ENCODE measurements at places on chromosomes 7 and 10.

DNA sequence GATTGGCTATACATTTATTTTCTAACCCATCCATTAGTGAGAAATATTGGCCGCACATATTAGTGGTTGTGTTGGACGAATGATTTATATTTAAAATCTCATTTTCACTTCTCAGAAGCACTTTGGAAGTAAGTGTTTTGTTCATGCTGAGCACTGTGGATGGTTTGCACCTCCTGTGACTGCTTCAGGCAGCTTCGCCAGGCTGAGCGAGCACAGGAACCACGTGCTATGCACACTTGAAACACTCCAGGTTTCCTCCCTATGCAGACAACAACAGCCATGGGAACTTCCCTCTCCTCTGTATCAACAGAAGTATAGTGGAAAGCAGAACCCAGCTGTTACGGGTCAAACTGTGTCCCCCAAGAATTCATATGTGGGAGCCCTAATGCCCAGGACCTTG is 67.3 kb upstream of the WDR11 start:
- no peak for DNase-seq

DNA sequence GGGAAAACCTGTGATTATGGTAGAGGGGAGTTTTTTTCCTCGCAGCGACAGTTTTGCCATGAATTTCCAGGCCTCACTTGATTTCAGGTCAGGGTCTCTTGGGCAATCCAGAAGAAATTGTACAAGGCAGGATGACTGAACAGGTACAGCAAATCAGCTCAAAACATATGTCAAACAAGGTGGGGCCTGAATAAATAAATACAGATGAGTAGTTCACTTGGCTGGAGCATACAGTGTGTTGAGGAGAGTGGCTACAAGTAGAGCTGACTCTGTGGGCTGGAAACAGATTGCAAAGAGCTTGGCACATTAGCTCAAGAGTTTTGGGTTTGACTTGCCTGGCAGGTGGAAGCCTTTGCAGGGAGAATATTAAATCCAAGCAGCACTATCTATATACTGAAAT is 15.0 kb downstream of the GIMAP8 start:
- no peak for DNase-seq

GRCh38 chr7:88347090-88347489 is 40.4 kb upstream of the STEAP4 start:
- DNase-seq: no peak

GRCh38 chr7:22718200-22718711 is 8.7 kb upstream of the IL6 start:
- DNase-seq: no peak

GRCh38 chr10:75180592-75180991 is 30.0 kb upstream of the VDAC2 start:
- DNase-seq: no peak

DNA sequence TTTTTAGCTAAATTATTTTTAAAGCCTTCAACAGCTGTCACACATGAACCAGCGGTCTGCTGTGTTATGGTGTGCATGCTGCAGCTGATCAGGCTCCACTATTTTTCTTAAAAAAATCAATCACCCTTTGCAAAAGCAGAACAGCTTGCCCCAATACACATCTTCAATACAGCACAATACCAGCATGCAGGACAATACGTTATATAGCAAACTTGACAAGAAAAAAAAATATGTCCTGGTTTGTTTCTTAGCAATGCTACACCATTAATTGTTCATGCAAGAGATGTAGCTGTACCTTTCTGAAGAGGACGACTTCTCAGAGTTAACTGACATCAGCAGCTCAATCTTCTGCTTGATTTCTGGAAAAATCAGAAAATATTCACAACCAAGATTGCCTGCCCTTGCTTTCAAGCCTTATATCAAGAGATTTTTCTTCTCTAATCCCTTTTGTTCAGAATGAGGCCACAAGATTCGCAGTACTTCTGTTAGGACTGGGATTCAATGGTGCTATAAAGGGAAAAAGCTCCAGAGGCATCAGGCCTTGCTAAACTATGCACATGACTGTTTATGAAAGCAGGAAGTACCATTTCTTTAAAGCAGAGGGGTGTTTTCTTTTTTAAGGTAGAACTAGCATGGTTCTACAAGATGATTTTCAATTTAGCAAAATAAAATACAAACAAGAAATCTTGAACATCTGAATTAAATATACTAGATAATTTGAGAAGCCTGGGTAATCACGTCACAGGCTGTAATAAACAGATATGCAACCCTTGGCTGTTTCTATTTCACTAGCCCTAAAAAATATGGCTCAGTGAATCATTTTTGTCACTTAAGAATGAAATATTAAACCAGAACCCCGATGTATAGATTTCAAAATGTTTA is 120.0 kb downstream of the SRPK2 start:
- no peak for DNase-seq

- no peak for DNase-seq
These were observed 76.6 kb downstream of the SUGCT start for GRCh38 chr7:40211276-40212003.

- DNase-seq: no peak
These were observed 38.9 kb downstream of the GLRX3 start for GRCh38 chr10:130175074-130175473.

- DNase-seq: peak; percentile 89
These were observed 7.5 kb upstream of the RBP3 start for GRCh38 chr10:47340608-47341170.

GRCh38 chr10:129942936-129943715 is 20.9 kb downstream of the EBF3 start:
- no peak for DNase-seq

DNA sequence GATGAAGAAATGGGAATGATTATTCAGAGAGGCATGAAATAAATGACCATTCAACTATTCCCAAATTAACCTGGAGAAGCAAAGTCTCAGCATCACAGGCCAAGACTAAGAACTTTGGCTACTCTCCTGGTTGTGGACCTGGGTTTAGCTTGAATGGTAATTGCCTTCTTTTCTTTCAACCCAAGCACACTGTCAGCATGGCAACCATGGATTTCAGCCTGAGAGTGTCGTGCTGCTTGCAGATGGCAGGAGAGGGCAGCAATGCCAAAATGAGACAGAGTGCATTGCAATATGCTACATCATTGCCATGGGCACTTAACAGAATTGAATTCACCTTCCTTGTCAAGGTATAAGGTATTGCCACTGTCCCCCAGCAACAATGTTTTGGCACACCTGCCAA is 767.2 kb downstream of the REEP3 start:
- no peak for DNase-seq

DNA sequence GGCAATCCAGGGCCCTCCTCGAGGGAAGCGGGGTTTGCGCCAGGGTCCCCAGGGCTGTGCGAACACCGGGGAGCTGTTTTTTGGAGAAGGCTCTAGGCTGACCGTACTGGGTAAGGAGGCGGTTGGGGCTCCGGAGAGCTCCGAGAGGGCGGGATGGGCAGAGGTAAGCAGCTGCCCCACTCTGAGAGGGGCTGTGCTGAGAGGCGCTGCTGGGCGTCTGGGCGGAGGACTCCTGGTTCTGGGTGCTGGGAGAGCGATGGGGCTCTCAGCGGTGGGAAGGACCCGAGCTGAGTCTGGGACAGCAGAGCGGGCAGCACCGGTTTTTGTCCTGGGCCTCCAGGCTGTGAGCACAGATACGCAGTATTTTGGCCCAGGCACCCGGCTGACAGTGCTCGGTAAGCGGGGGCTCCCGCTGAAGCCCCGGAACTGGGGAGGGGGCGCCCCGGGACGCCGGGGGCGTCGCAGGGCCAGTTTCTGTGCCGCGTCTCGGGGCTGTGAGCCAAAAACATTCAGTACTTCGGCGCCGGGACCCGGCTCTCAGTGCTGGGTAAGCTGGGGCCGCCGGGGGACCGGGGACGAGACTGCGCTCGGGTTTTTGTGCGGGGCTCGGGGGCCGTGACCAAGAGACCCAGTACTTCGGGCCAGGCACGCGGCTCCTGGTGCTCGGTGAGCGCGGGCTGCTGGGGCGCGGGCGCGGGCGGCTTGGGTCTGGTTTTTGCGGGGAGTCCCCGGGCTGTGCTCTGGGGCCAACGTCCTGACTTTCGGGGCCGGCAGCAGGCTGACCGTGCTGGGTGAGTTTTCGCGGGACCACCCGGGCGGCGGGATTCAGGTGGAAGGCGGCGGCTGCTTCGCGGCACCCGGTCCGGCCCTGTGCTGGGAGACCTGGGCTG is 26.0 kb downstream of the PRSS2 start:
- DNase-seq: peak; percentile 74

DNA sequence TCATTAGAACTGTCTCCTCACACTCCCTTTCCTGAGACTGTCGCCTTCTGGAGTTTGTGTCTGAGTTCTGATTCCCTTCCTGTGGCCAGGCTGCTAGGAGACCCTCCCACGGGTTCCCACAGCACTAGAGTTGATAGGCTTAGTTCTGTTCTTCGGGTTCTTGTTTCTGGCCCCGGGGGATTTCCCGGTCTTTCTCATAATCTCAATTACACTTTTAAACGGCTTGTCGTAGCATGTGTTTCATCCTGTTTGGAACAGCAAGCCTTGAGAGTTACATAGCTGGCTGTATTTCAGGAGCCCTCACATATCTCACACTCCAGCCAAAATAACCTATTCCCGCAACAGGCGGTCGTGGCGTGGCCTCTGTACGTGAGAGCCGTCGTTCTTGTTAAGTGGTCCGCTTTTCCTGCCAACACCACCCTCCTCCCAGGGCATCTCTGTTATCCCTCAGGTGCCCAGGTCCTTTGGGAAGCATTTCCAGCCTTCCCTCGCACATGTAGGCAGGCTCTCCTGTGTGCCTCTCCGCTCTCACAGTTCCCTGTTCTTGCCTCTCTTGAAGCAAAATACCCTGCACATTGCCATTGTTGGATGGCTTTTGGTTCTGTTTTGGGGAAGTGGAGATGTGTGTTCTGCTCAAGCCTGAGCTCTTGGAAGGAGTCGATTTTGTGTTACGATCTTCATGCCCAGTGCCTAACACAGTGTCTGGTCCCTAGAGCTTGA is 46.0 kb downstream of the CDC123 start:
- DNase-seq: peak; percentile 74

DNA sequence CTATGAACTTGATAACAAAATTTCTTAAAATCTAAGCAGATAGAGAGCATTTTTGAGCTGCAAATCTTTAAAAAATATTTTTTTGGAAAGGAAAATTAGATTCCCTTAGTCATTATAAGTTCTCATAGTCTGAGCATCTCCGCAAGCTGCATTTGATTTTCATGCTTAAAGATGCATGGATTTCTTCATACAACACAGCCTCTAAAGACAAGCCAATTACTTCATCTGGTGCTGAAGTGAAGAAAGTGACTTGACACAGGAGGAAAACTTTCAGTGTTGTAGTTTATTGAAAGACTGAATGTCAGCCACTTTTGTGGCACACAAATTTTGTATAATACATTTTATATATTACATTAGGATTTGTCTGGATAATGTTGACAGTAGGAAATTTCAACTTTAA is 22.5 kb downstream of the SEMA3D start:
- DNase-seq: no peak

GRCh38 chr10:61822781-61823230 is 78.7 kb upstream of the ARID5B start:
- no peak for DNase-seq

GRCh38 chr10:30490289-30491000 is 56.5 kb downstream of the MAP3K8 start:
- DNase-seq: no peak

- no peak for DNase-seq
These were observed 102.5 kb upstream of the APBB1IP start for GRCh38 chr10:26335574-26336093.

DNA sequence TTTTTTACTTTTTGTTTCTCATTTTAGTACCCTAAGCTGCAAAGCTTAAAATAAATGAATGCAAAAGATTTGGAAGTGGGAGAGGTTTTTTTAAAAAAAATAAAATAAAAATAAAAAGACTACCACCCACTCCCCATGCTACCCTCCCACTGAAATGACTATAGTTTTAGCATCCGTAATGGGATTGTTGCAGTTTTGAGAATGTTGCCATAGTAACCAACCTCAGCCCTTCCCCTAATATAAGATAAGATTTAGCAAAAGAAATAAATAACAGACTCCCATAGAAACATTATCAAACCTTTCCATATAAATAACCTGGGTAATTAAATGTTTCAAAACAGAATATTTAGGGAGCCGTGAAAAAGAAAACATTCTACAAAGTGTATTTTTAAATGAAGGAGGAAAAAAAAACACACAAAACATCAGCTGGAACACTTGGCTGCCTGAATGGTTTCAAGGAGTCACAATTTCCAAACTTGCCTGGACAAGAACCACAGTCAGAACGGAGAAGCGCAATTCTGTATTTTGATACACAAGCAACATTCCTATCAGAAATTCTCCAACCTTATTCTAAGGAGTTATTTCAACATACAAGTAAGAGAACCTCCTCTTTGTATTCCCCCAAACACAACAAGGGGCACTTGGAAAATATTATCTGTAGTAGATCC is 57.4 kb downstream of the DGKI start:
- no peak for DNase-seq

GRCh38 chr7:134945691-134946090 is 40.6 kb upstream of the AGBL3 start:
- DNase-seq: no peak

DNA sequence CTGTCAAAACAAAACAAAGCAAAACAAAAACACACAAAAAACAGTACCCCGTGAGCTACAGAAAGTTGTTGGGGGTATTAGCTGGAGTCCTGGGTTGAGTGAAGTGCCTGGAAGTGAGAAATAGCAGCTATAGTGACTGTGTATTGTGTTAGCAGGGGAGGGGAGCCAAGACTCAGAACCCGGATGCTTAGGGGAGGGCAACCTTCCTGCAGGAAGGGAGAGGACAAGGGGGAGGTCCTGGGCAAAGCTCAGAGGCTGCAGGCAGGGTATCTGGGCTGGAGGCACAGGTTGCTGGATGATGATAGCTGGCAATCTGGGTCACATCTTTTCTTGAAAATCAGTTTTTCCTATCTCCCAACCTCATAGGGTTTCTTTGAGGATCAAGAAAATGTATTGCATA is 75.8 kb upstream of the PARD3 start:
- no peak for DNase-seq

DNA sequence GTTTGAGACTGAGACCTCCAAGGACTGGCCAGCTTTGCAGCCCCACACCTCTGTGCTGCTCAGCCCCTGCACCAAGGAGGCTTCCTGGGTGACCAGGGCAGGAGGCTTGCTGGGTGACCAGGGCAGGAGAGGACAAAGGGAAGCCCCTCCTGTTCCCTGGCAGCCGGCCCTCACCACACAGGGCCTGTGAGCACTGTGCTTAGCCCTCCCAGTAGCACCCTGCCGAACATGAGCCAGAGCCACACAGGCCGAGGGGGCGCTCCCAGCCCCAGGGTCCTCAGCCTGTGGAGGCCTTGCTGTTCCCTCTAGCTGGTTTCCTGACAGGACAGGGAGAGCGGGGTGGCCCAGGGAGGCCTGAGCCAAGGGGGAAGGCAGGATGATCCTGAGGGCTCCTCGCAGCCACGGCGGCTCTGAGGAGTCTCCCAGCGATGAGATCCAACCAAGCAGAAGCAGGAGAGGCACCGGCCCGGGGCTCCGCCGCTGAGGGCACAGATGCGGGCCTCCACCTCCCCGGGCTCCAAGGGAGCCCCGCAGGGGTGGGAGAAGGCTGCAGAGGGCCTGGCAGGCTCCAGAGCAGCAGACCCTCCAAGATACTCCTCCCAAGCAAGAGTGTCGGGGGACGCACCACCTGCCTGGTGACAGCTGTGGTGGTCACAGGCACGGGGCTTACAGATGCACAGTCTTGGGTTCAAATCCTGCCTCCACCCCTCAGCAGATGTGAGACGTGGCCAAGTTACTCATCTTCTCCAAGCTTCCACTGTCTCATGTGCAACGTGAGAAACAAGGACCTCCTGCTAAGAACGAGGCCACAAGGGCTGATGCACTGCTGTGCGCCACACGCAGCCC is 22.5 kb downstream of the WDR86 start:
- no peak for DNase-seq
